ENCODE measurements at places on chromosomes 2 and 18. TPM values are rescaled to one million over a fixed set of nuclear protein-coding genes. Genes with fewer than 3 reads are reported as not detected.

Gene LRRTM1
- not detected for total RNA-seq

Gene TEKT4
- 0.26 TPM for total RNA-seq

Gene PLCD4
- 12.9 TPM for total RNA-seq

Gene MTCL1
- total RNA-seq: 50.1 TPM

Gene PDE11A
- not detected for total RNA-seq
